ENCODE measurements at places on chromosomes 4 and X.

GRCh38 chr4:15586066-15586465 is 69.1 kb downstream of the FBXL5 start:
- no peak overlapping the region for H3K27ac ChIP-seq
- no peaks in the 10 kb centered on the region for H3K36me3 ChIP-seq
- DNase-seq, result no peak
- H3K4me1 ChIP-seq, result no peaks in the 10 kb centered on the region
- H3K27me3 ChIP-seq, result no peaks in the 10 kb centered on the region

- no peak overlapping the region for H3K4me3 ChIP-seq
- no peak for DNase-seq
- H3K27ac ChIP-seq, result no peak overlapping the region
- H3K4me1 ChIP-seq, result no peaks in the 10 kb centered on the region
- H3K27me3 ChIP-seq, result no peaks in the 10 kb centered on the region
Observed at GRCh38 chr4:126057371-126057770, 742.6 kb downstream of the FAT4 start.

DNA sequence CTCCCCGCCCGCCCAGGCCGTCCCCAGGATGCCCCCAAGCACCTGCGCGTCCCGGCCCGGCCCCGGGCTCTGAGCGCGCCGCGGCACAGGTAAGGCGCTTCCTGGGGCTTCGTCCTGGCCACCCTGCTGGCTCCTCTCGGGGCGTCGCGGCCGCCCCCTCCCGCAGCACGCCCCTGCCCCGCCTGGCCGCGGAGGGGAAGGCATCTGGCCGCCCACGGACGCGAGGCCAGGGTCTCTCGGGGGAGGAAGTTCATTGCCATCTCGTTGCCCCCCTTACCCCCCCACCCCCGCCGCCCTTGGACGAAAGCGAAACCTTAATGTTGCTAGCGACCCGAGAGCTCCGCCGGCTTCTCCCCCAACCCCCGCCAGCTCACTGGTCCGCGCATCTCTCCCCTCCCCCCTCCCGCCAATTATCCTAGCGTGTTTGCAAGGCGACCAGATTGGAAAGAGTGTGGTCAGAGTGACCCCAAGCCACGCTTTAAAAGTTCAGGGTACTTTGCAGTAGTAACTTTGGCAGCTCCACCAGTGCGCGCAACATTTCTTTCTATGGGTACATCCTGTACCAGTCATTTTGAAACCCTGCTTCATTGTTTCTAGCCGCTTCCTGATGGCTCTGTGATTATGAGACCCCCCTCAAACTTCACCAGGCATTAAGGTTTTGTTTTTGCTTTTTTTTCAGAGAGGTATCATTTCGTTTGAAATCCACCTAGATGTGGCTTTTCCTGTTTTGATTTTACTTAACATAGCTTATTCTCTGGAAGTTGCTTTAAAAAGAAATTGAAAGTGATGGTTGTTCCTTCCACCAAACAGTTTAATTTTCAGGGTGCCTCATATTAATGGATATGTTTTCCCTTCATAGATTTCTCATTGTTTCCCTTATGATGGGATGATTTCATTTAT is 626 bp downstream of the TBC1D1 start:
- H3K4me1 ChIP-seq, result no peaks in the 10 kb centered on the region
- H3K27ac ChIP-seq, result no peak overlapping the region
- no peak overlapping the region for H3K4me3 ChIP-seq
- H3K36me3 ChIP-seq, result no peaks in the 10 kb centered on the region

DNA sequence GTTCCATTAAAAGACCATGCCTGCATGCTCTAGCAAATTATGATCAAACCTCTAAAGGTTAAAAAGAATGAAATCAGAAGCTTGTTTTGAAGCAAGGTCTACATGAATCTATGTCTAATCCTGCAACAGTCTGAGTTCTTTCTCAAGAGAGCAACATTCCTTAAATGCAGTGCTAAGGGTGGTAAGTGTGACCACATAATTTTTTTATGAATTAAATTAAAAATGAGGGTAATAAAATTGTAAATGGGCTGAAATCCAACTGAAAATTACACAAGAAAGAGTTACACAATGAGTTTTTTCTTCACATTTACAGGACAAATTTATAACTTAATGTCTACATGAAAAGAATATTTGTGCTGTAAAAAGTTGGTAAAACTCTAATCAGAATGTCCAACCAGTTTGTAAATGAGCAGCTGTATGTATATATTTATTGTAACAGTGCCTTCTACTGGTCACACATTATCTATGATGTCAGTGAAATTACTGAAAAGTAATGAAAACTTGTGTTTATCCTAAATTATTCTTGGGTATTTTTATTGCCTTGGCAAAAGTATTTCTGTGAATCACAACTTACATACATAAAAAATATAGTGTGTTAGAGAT is 336.3 kb upstream of the PITX2 start:
- DNase-seq, result no peak
- H3K27me3 ChIP-seq, result no peaks in the 10 kb centered on the region
- no peak overlapping the region for H3K4me3 ChIP-seq
- H3K4me1 ChIP-seq, result no peaks in the 10 kb centered on the region
- H3K27ac ChIP-seq, result no peak overlapping the region
- H3K36me3 ChIP-seq, result no peaks in the 10 kb centered on the region

DNA sequence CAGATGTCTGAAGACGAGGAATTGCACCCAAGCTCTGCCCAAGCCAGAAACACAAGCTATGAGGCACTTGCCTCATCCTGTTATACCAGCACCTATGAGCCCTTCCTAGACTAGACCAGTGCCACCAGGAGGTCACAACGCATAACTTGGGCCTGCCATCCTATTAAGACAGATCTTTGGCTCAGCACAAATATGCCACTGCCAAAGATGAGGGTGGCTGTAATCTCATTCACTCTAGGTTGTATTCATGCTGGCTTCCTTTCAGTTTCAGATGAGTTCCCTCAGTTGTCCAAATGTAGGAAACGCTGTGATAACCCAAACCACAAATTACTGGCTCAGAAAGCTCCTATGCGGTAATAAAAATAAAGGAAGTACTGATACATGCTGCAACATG is 76.5 kb upstream of the CITED1 start:
- DNase-seq, result no peak
- no peak overlapping the region for H3K4me3 ChIP-seq
- H3K27ac ChIP-seq, result no peak overlapping the region
- no peaks in the 10 kb centered on the region for H3K27me3 ChIP-seq
- H3K4me1 ChIP-seq, result no peaks in the 10 kb centered on the region
